ENCODE measurements at places on chromosomes 1 and 21.

DNA sequence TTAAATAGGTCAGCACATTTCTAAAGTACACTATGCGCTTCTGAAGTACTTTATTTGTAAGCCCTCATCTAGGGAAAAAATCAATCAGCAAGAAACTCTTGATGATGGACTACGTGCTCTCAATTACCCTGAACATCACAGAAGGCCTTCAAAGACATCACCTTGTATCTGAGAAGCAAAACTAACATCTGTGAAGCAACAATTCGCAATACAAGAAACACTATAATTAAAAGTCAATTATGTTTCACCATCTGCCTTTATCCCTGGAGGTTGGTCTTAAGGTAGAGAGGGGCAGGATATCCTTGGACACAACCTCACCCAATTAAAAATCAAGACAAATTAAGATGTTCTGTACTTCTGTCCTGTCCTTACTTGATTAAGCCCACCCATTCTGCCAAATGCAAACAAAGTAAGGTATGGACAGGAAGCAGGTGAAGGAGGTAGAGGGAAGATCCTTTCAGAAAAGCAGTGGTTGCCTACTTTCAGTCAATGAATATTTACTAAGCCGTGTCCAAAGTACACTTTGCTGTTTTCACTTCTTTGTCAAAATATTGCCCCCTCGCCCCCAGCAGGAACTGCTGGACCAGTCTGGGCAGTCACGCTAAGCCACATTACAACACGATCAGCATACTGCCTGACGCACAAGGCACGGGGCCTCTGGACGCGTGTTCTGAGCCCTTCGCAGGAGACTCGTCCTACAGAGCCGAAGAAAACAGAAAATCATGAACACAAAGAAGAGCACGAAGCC is 887 bp downstream of the SLC19A2 start:
- peak; percentile 56 for DNase-seq

DNA sequence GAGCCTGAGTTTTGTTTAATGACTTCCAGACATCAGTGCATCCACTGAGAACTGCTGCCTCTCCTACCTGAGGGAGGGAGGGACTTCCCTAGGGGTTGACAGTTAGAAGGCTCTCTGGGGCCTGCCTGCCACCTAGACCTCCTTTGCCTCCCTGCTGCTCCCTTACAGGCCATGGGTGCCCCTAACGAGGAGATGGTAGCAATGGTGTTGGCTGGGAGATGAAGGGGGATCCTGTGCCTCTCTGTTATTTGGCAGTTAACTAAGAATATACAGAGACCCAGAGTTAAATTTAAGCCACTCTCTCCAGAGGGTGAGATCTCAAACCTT is 66.1 kb downstream of the UBE2U start:
- no peak for DNase-seq

DNA sequence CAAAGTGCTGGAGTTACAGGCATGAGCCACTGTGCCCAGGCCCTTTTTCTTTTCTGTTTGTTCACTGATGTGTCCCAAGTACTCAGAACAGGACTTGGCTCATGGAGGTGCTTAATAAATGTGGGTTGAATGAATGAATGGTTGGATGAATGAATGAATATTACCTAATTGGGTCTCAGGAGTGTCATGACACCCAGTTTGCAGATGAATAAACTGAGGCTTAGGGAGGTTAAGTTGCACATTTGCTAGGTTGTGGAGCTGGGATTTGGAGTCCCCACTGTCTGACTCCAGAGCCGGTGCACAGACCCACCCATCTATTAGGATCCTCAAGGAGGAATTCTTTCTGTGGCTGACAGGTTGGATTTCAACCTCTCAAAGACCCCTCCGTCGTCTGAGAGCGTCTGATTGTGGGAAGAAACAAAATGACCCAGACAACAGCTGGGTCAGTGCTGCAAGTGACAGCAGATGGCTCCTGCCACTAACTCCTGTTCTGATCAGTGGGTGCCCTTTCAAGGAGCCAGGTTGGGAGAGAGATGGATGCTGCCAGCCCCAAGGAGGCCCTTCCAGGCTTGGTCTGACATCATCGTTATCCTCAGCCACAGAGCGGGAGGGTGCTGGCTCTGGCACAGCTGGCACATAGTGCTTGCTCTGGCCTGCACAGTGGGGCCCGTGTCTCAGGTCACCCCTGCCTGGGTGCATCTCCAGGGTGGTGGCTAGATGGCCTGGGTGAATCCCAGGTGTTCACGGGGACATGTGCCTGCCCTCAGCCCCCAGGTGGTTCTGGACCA is 24.2 kb downstream of the ARHGEF10L start:
- no peak for DNase-seq

GRCh38 chr1:15139654-15140350 is 13.7 kb upstream of the TMEM51 start:
- no peak for DNase-seq

- DNase-seq, result no peak
Measured at GRCh38 chr1:41399145-41399795, 38.0 kb downstream of the FOXO6 start.

Measured in activated CD4-positive, alpha-beta T cell treated with anti-CD3 and anti-CD28 coated beads for 48 hours (primary cell).